ENCODE measurements at places on chromosomes 7 and 10.

GRCh38 chr7:123075838-123076467 is 80.5 kb upstream of the TAS2R16 start:
- no peak for DNase-seq

- no peak for DNase-seq
These were observed 437.3 kb downstream of the GLRX3 start for GRCh38 chr10:130573446-130573845.

GRCh38 chr7:24133691-24134090 is 150.3 kb upstream of the NPY start:
- DNase-seq = no peak

GRCh38 chr10:128594688-128595087 is 468.5 kb upstream of the MKI67 start:
- DNase-seq = no peak

GRCh38 chr10:110625356-110625894 is 18.7 kb upstream of the RBM20 start:
- no peak for DNase-seq

DNA sequence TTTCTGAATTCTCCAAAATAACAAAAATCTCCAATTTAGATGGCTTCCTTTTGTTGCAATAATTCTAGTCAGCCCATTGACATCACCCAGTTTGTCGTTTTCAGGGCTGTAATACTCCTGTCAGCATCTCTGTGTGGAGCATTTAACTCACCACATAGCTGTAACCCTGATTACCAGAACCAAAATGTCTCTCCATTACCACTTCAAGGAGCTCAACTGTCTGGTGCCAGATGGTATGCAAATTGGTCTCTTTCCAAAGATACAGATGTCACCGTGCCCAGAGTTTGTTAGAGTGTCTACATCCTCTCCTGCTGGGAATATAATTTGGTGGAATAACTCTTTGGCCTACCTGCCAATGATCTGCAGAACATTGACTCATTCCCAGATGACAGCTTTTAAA is 350.3 kb upstream of the POT1 start:
- no peak for DNase-seq

- no peak for DNase-seq
These were observed 670 bp upstream of the CAPZA2 start for GRCh38 chr7:116861717-116862116.

GRCh38 chr7:120992272-120992964 is 3.9 kb downstream of the CPED1 start:
- no peak for DNase-seq

GRCh38 chr10:98318861-98319260 is 50.9 kb upstream of the LOXL4 start:
- DNase-seq = no peak

DNA sequence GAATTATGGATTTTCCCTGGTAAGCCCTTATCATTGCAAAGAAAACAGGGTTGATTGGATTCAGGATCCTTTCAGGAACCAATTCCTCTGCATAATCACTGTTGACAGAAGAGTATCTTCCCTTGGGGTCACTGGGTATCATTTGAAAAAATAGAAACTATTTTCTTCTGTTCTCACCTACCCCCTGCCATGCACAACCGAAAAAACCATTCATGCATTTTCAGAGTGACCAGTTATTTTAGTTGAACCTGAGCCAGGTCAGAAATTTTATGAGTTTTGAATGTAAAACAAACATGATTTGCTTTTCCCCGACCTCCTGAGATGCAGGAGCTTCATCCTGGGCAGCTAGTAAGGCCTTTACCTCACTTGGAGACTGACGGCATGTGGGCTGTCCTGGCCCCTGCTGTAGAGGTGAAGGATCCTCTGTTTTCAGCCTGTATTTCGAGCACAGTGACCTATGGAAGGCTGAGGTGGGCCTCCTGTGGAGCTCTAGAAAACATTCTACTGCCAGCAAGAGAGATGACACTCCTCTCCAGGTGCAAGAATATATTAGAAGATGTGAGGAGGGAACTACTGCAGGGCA is 30.1 kb downstream of the TMEM178B start:
- DNase-seq = no peak

DNA sequence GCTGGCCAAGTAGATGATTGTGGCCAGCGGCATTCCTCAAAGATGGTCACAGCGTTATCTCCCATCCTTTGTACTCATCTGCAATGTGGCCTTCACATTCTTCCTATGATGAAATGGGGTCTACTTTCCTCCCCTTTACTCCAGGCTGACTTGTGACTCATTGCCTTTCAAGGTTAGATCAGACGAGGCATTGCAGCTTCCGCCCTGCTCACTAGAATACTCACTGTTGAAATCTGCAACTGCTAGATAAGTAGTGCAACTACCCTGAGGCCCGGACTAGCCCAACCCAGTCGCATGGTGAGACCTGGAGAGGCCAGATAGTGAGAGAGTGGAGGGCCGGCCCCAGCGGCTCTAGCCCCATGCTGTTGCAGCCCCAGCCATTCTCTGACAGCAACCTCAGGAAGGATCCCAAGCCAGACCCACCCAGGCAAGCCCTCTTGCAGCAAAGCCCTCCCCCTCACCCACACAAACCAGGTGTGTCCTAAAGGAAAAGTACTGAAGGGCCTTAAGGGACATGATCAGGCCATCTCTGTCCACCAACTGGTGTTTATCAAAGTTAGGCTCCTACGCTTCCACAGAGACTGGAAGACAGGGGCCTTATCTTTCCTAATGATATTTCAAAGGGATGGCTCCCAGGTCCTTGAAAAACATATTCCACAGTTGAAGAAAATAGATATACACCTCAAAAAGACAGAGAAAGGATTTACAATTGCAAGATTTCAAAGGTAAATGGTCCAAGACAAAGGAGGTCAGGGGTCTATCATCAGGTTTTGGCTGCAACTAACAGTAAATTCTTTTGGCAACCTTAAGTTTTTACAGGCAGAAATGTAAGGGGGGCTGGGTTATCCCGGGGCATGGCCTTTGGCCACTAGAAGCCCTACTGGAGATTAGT is 107.2 kb upstream of the TRIM24 start:
- DNase-seq = no peak

DNA sequence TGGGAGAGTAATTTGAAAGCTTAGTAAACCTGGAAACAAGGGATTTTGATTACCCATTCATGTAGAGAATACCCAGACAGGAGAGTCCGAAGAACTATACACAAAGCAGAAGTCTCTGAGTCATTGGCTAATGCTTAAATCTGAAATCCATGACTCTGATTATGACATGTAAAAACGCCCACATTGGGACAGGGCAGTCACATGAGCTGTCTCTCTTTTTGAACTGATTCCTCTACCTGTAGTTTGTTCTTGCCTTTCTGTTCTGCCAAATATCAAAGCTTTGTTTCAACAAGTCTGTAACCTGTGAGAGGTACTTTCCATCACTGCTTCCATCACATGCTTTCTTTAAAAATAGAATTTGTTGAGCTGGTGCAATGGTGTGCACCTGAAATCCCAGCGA is 4.3 kb upstream of the GPNMB start:
- no peak for DNase-seq

DNA sequence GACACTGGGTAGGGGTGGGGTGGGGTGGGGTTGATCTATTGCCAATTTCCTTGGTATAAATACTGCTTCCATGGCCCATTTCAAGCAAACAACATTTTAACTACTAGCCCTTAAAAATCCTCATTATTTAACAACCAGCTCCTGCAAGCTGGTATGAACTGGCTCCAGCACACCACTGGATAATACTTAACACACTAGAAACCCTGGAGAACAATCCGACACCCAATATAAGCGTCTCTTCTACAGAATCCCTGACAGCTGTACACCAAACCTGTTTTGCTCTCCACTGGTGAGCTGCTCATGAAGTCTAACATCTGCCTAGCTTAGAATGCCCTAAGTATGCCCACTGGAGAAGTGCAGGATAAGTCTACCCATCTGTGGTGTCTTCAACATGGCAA is 116.8 kb downstream of the HIPK2 start:
- DNase-seq = no peak

- DNase-seq = peak; percentile 49
These were observed 58.9 kb downstream of the PIP4K2A start for GRCh38 chr10:22655312-22655981.

- no peak for DNase-seq
These were observed 331.5 kb downstream of the CXCL12 start for GRCh38 chr10:44053391-44053790.

- DNase-seq = no peak
These were observed 357.8 kb upstream of the C7orf33 start for GRCh38 chr7:148232784-148233183.

GRCh38 chr10:110833234-110833940 is 38.3 kb upstream of the PDCD4 start:
- no peak for DNase-seq

DNA sequence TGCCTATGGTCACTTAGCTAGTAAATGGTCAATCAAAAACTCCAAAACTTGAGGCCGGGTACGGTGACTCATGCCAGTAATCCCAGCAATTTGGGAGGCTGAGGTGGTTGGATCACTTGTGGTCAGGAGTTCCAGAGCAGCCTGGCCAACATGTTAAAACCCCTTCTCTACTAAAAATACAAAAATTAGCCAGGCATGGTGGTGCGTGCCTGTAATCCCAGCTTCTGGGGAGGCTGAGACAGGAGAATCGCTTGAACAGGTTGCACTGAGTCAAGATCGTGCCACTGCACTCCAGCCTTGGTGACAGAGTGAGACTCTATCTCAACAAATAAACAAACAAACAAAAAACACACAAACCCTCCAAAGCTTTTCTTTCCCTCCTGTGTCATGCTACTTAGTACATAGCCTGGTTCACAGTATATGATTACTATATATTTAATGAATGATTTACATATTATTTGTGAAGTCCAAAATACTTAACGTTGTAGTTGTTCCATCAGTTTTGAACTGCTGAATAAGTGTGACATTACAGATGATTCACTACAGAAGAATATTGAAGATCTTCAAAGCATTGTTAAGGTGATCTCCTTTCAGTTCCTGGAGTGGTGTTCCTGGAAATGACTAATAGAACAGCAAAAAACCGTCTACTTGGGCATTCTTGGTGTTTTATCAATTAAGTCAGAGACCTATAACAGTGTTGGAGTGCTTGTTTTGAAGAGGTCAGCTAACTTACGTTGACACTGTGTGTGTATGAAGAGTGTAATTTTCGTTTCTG is 72.9 kb downstream of the ADK start:
- no peak for DNase-seq

DNA sequence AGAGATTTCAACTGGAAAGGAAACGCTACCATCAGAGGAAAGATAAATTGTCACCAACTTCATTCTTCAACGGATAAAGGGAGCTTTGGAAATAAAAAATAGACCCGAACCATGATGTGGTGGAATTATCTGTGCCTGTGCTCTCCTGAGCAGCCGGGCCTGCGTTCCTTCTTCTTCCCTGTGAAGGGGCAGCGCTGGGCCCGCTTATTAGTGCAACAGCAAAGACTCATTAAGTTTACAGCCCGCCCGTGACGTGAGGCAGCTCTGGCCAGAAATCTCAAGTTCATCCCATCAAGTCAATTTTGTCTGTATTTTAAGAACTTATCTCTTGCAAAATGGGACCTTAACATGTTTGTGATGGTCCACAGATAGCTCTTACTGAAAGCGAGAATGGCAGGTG is 193.7 kb downstream of the ADARB2 start:
- no peak for DNase-seq

Data from T-cell (primary cell).